ENCODE measurements at places on chromosomes 7 and 10.

DNA sequence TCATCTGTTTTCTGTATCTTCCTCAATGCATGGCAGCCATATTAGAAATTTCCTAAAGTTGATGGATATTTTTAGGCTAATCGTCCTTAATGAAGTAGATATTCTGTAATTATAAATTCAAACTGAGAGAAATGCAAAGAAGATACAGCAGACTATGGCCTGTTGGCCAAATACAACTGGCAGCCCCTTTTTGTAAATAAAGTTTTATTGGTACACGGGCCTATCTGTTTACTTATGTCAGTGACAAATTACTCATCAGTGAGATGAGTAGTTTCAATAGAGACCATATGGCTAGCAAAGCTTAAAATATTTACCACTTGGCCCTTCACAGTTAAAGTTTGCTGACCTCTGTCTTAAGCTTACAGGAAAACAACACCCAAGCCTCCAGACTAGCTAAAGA, 112.3 kb downstream of the HTR7 start:
- DNase-seq, result no peak

DNA sequence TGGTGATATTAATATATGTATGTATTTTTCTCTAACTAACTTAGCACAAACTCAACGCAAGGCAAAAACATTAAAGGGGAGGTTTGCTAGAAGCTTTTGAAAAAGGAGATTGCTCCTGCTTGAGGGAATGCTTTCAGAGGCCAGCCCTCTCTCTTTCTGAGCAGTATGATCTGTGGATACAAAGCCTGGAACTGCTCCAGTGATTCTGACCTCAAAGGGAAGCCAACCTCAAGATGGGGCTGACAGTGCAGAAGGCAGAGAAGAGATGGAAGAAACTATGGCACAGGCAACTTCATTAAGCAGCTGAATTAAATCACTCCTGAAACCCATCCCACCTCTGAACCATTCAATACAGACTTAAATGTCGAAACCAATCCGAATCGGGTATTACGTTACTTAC, 102.4 kb downstream of the USP6NL start:
- DNase-seq, result no peak

DNA sequence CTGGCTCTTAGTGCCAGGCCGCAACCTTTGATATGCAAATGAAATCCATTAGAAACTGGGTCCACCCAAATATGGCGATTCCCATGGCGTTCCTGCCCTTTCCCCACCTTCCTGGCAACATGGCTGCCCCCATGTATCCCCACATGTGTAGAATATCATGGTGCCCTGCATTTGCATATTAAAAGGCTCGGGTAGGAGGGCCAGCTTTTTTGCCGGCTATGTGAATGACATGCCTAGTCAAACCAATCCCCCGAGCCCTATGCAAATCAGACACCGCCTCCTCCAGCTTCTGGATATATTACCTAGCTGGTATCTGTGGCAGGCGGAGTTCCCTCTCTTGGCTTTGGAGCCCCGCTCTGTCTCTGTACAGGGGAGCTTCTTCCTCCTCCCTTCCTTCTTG, 18.3 kb downstream of the MMS19 start:
- peak; percentile 98 for DNase-seq

DNA sequence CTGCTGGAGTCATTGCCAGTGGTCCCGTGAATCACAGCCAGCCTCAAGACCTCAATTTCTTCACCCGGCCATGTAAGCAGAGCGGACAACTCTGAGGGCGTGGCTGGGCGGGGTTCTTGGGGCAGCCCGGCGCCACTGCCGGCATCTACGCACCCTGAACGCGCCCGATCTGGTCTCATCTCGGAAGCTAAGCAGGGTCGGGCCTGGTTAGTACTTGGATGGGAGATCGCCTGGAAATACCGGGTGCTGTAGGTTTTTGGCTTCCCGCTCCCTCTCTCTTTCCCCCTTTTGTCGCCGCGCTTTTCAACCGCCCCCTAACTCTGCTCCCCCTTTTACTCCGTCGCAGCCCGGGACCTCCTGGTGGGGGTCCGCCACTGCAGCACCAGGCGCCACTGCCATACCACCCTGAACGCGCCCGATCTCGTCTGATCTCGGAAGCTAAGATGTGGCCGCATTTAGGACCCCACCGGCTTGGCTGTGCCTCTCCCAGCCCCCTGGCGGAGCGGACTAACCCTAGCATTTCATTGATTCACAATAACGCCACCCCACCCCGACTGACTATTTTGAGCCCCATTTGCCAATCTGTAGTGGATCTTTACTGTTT, 25.3 kb downstream of the GARIN1A start:
- peak; percentile 91 for DNase-seq

DNA sequence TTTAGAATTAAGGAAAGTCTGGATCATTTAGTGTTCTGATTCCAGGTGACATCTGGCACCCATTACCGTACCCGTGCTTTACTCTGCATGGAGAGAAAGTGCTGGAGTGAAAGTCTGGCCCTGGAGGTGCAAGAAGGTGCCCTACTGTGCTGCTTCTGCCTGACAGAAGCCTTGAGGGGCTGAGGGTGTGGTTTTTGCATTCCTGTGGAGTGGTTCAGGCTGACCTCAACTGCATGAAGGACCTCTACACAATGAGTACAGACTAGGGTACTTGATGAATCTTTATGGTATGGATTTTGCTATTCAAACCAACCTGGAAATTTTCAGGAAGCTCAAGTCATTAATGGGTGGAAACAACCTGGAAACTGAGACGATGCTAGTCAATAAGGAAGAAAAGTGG, 45.1 kb upstream of the GSAP start:
- no peak for DNase-seq

GRCh38 chr7:130641040-130641439, 27.5 kb downstream of the COPG2 start:
- no peak for DNase-seq

DNA sequence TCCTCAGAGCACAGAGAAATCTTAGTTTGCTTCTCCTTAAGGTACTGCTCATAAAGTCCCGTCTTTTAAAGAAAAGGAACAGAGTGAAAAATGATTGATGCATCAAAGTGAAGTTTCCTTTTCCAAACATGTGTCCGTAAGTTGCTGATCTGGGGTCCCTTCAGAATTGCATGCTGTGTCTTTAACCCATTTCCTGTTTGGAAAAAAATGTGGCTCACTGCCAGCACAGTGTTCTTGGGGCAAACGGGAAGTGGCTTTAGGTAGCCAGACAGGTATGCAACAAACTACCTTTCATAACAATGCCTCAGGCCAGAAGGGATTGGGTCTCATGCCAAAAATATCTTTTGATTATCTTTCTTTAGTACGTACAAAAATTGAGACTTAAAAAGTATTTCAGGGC, 50.9 kb downstream of the TFAM start:
- DNase-seq, result no peak

DNA sequence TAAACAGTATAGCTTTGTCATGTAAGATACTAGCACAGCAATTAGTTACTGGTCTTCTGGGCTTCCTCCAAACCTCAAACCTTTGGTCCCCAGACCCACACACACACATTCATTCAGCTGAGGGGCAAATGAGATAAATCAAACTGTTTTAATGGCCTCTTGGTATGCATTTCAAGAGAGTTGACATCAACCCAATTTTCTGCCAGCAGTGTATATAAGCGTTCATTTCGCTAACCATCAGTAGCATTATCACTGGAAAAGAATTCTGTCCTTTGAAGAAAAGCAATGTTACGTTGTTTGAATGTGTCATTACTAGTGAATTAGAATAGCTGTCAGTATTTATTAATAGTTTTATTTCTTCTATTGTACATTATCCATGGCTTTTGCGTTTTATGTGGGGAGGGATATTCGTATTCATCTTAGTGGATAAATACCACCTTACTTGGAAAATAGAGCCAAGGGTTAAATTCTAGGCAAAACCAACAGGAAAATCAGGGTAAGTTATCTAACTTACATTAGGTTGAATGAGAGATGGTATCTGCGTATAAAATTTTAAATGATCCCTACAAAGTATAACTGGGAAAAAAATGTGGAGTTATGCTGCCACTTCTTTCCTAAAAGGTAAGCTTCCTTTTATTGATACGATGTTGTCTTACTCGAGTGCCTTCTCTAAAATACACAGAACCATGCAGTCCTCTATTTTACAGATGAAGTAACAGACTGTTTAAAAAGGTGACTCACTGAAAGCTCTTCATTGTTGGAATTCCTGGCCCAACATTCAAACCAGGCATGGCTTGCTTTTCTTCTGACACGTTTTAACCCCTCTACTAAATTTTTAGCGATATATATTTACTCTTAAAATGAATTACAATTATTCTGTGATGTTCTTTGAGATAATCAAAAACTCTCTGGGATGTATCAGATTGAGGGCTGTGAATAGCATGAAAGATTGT, 2.0 kb upstream of the ZMYND11 start:
- no peak for DNase-seq

DNA sequence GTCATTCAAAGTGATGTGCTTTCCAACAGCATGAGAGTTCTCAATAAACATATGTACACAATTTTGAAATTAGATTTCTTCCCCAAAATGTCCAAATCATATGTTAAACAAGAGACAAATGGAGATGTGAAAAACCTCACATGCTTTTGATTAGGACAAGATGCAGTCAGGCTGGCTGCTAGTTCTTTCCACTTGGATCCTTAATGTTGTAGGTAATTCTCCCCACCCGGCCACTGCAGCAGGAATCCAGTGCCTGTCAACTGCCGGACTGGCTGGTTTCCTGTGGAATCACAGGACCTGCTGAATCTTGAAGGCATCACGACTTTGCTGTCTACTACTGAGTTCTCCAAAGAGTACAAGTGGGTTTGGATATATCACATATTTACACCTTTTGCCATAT, 138.6 kb upstream of the AKR1E2 start:
- DNase-seq, result no peak

GRCh38 chr7:79877874-79878465, 256.7 kb upstream of the GNAI1 start:
- DNase-seq, result no peak

GRCh38 chr10:22466763-22467334, 121.6 kb downstream of the SPAG6 start:
- no peak for DNase-seq

DNA sequence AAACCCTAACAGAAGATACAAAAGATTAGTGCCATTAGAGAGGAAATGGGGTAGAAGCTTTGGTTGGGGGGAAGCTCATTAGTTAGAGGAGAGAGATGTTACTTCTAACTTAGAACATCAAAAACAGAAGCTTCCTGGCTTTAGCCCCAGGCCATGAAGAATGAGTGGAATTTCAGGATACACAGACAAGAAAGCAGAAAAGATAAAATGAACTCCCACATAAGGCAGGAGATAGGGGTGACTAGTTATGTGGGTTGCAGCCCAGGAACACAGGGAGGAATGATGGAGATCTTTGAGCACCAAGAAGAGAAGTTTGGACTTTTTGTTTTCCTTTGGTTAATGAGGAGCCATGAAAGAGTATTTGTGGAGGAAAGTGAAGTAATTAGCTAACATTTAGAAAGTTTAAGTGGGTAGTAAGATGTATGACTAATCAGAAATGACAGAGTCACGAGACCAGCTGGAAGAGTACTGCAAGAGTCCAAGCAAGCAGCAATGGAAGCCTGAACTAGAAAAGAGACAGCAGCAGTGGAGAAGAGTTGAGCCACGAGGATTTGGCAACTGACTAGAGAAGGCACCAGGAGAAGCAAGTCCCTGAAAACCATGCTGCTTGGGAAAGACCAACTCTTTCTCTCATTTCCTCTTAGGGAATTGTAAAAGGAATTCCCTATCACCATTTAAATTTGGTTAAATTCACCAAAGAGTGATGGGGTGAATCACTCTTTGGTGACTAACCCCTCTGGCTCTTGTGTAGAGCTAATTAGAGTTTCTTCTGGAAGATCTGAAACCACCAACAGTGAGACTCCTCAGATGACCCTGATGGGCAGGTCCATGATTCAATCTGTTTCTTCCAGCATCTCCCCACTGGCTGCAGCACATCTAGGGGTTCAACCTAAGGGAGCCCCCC, 131.9 kb downstream of the KCNMA1 start:
- no peak for DNase-seq

DNA sequence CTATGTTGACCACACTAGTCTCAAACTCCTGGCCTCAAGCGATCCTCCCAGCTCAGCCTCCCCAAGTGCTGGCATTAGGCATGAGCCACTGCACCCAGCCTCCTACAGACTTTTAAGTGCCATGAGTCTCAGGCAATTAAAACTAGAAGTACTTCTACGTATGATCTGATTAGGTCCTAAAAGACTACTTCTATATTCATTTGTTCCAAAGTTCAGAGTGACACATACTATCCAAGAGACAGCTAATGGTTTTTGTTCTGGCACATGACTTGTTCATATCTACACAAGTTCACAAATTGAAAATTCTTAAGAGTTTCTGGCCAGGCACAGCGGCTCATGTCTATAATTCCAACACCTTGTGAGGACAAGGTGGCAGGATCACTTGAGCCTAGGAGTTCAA, 11.7 kb downstream of the ARHGAP19 start:
- DNase-seq, result no peak

DNA sequence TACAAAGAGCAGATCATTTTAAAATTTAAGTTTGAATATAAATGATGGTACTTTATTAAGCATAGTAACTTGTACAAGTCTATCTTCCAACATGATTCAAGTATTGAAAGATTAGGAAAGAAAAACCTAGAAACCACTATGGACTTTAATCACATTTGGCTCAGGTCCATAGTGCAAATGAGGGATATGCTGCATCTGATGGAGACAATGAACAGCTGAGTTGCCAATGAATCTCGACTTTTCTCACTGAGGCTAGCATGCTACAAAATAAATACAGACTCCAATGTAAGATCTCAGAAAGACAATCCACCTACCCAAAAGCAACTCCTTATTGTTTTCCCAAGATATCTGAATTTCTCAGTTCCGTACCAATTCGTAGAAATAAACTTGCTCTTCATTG, 89.8 kb downstream of the SEMA3A start:
- DNase-seq, result no peak

- peak; percentile 48 for DNase-seq
Observed at GRCh38 chr7:39399986-39400385, 166.2 kb upstream of the YAE1 start.

- no peak for DNase-seq
Observed at GRCh38 chr10:95661818-95662217, 5.3 kb upstream of the ALDH18A1 start.

DNA sequence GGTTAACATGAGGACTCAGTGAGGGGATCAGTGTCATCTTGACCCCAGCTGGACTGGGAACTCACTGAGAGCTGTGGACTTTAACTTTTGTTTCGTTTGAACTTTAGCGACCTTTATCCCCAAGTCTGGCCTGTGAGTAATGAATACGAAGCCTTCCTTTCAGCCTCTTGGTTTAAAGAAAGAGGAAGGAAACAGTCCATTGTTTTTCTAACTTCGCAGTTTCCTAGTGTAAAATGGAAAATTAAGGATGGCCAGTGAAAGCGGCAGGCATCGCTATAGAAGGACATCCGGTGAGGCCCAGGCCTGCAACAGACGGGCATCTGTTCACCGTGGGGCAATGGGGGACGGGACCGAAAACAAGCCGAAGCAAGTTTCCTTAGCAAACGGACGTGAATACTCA, 44.1 kb upstream of the ADO start:
- no peak for DNase-seq

GRCh38 chr10:4196183-4196582, 411.2 kb upstream of the KLF6 start:
- no peak for DNase-seq

DNA sequence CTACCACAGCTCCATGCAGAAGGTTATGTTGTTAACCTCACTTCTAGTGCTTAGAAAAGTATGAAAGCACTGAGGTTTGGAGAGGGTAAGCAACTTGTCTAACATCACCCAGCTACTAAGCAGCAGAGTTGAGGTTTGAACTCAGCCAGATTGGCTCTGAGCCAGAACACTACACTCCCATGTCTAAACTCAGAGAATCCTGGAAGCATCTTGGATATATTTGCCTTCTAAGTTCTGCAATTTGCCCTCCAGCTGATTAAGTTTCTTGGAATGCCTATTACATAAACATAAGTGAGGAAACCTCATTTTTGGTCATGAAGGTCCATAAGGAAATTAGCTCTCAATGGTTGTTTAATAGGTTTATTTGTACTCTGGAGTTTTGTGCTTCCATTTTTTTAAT, 78.1 kb upstream of the PHYHIPL start:
- no peak for DNase-seq
